GM06990 (cell line): ENCODE measurements at places on chromosomes 12 and 14.
A peak's percentile ranks its signal among the peaks of the same experiment; 100 is the strongest.

DNA sequence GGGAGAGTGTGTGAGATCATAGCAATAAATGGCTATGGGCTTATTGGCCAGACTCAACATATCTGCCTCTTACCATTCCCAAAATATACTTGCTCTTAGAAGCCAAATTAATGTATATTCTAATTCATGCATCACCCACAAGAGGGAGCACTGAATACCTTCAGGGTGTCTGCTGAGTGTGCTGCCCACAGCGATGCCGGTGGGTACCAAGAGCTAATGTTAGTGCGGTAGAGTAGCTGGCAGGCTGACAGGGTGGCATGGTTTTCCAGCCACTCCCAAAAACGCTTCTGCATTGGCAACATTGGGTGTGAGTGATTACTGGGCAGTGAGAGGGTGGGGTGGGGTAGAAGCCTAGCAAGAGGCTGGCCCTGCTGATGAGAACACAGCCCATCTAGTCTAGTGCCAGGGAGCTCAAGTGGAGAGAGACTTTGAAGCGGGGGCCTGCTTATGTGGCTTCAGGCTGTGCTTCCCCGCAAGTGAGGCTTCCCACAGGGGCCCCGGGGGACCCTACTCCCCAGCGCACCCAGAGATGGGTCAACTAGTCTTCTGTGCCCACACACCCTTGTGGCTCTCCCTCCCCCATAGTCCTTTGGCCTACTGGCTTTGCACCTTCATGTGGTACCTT is 9.2 kb upstream of the PLEKHD1 start:
- no peak for DNase-seq

GRCh38 chr14:91555531-91555930 is 45.4 kb upstream of the PPP4R3A start:
- DNase-seq = no peak

GRCh38 chr12:26032290-26032689 is 73.8 kb downstream of the RASSF8 start:
- DNase-seq = no peak

- no peak for DNase-seq
Measured at GRCh38 chr12:58206876-58207275, 265.5 kb downstream of the ATP23 start.

- DNase-seq = no peak
Measured at GRCh38 chr12:49792181-49792970, 35.8 kb downstream of the NCKAP5L start.

DNA sequence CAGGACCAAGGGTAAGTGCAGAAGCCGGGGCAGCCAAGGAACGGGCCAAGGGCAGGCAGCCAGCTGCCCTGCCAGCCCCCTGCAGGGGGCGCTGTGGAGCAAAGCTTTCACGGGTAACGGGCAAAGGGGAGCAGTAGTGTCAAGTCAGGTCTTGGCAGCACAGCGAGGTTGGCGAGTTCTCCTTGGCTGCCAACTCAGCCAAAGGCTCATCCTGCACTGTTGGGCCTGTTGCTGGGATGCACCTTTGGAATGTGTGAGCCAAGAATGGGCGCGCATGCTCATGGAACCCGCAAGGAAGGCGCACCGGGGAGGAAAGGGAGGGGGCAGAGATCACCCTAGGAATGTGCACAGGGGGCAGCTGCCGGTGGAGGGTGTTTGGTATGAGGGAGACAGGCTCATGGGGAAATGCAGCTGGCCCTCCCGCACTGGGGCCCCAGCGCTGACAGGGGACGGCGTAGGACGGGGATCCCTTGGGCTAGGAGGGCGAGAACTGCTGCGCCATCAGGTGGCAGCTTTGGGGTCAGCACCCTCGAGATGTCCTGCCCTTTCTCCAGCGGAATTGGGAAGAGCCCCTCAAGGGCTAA is 138.0 kb downstream of the ASCL4 start:
- DNase-seq = peak; percentile 71

- DNase-seq = peak; percentile 57
Measured at GRCh38 chr12:8493084-8493483, 20.2 kb upstream of the CLEC4D start.

GRCh38 chr14:69614592-69614991 is 3.2 kb downstream of the SUSD6 start:
- peak; percentile 72 for DNase-seq

DNA sequence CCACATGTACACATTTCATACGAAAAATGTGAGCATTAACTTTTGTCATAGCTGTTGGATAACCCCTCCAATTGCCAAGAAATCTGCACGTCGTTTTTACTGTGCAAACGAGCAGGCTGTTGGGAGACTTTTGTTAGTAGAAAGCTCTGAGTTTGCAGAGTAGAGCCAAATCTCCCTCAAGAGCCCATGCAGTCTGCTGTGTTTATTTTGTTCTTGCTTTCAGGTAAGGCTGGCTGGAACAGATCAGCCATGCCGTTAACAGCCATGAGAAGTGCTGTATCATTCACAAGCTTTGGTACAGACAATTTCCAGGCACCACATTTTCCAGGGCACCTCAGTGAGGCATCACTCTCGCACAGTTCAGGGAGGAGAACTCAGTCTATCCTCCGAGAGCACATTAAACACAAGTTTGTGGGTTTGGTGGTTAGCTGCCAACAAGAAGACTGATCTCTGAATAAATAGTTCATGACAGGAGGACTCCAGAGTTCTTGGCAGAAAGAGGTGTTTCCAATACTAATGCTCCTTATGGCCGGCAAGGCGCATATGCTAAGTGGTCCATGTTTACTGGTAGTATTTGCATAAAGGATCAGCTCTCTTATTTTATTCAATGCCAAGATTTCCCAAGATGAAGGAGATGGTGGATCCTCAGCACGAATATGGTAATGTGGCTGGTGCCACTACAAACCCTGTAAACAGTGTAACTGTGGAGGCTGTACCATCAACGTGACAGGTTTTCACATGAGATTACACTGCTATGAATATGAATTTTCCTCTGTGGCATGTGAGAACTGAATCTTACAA is 30.3 kb upstream of the PELI2 start:
- no peak for DNase-seq

DNA sequence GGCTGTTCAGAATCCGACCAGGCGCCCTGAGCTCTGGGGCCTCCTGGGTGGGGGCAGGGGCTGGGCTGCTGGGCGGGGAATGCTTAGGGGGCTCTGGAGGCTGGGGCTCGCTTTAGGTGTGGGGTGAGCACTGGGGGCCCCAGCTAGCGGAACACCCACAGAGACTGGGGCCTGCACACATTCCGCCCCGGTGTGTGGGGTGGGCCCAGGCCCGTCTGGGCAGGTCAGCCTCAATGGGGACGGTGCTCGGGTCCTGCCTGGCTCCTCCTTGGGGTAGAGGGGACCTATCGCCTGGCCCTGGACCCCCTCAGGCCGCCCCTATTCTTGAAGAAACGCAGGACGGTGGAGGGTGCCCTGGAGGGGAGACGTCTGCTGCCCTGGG is 364.8 kb downstream of the TMEM121 start:
- DNase-seq = no peak

GRCh38 chr12:89073659-89074058 is 278.6 kb downstream of the DUSP6 start:
- no peak for DNase-seq

- no peak for DNase-seq
Measured at GRCh38 chr14:24881116-24881893, 168.6 kb downstream of the STXBP6 start.

DNA sequence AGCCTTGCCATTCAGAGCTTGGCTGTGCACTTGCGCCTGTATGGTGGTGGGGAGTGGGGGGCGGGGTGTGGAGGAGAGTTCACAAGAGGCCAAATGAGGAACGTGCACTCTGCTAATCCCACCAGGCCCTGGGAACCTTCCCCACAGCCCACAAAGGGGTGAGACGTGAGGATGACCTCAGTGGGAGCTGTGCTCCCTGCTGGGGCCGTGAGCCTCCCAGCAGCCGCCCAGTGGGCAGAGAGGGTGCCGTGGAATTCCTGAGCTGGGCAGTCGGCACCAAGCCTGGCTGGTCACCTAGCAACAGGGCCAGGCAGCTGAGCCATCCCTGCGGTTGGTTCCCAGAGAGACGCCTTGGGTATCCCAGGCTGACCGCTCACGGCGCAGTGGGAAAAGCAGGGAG is 53.7 kb downstream of the CCNK start:
- DNase-seq = no peak

DNA sequence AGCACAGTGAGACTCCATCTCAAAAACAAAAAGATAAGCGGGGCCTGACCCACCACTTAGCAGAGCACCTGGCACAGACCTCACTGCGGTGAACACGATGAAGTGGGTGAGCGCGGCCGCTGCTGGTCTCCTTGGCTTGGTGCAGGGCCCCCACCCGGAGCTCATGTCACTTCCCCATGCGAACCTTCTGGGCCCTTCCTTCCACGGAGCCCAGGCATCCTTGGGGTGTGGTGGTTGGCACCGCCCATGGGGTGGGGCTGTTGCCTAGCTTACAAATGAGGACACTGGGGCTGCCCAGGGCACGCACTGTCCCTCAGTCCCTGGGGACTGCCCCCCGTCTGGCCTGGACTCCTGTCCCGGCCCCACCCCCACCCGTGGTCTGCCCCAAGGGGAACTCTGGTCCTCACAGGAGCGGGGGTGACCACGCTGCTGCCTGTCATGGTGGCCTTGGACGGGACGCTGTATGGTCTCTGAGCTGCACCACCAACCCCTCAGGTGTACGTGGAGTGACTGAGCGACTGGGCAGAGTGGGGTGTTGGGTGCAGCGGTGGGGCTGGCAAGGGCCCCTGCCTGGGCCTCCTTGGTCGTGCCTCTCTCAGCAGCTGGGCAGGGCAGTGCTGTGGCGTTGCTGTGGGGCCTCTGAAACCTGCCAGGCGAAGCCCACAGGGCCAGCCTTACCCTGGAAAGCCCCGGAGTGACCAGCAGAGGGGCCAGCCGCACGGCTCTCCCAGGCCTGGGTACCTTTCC is 15.3 kb downstream of the FBRSL1 start:
- DNase-seq = no peak

DNA sequence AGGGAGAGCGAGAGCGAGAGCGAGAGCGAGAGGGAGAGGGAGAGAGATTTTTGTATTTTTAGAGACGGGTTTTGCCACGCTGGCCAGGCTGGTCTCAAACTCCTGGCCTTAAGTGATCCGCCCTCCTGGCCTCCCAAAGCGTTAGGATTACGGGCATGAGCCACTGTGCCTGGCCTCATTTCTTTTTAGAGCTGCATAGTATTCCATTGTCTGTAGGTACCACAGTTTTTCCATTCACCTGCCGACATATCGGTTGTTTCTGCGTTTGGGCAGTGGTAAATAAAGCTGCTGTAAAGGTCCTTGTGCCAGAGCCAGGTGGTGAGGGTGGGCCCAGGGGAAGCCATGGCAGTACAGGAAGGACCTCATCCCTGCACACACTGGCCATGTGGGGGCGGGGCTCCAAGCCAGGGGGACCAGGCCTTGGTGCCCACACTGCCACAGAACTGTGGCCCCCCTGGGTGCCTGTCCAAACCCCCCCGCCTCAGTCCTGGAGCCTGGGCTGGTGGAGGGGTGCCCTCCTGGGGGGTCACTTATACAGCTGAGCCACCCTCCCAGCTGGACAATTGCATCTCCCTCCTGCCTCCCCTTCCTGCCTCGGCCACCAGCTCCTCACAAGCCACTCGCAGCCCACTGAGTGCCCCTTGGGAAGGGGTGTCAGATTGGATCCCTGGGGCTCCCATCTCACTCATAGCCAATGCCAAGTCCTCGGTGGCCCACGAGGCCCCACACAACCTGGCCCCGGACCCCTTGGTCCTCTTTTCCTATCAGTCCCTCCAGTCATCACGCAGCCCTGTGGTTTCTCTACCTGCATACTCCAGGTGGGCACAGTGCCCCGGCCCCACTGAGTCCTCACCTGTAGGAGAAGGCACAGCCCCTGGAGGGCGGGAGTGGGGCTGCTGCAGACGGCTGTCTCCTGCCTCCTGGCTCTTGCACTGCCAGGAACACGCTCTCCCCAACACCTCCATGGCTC is 1.7 kb upstream of the PUS1 start:
- DNase-seq = no peak

DNA sequence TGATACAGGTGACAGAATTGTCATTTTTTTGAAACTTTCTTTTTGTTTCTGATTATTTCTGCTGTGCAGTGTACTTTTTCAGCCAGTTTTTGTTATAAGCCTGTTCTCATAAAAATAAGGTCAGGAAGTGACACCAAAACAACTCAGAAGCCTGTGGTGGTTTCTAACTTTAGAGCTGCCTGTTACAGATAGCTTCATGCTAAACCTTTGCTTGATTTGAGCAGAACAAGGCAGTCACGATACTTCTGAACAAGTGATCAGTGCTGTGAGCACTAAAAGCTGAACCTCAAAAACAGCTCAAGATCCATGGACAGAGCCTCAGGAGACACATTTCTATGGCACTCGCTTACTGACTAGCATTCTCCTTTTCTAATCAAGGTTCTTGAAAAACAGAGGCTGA is 82.0 kb downstream of the PRKCH start:
- no peak for DNase-seq

DNA sequence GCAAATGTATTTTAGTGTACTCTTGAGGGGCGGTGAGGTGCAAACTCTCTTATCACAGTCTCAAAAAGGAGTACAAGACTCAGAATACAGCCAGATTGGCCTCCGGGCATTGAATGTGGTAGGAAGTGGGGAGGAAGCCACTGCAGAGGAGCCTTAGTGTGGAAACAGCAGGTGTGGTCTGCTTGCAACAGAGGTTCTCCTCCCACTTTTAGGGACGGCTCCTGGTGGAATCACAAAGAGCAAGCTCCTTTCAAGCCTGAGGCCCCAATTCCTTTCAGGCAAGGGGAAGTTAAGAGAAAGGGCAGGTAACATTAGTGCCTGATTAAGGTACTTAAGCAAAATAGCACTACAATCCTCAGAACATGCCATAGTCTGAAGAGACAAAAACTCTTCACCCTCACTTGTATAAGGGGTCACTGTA is 23.7 kb upstream of the SLC2A3 start:
- DNase-seq = peak; percentile 41

GRCh38 chr14:66824251-66824650 is 316.3 kb downstream of the GPHN start:
- DNase-seq = no peak

- DNase-seq = no peak
Measured at GRCh38 chr12:943051-943450, 6.4 kb downstream of the RAD52 start.

GRCh38 chr12:75655315-75655806 is 144.0 kb upstream of the KRR1 start:
- DNase-seq = peak; percentile 6

DNA sequence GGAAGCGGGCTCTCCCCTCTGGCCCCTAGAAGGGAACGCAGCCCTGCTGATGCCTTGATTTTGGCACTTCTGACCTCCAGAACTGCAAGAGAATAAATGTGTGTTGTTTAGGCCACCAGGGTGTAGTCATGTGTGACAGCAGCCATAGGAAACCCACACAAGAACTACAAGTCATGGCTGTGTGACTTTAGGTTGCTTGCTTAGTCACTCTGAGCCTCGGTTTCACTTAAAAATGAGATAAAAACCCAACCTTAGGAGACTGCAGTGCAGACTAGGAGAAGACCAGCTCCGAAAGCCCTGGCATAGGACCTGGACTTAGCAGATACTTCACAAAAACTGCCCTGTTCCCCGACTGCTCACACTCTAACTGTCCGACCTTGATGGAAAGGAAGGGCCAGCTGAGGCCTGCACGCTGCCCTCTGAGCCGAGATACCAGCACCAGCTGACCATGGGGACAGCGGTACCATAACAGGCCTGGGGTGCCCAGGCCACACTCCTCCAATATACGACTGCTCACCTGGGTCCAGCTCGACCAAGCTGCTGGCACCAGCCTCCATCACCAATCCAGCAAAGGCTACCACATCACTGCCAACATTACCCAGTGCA is 53.5 kb downstream of the CCDC85C start:
- no peak for DNase-seq

- no peak for DNase-seq
Measured at GRCh38 chr12:132812631-132813305, 15.9 kb downstream of the GOLGA3 start.

GRCh38 chr12:64029013-64029857 is 184.7 kb downstream of the SRGAP1 start:
- no peak for DNase-seq

GRCh38 chr14:52325630-52326029 is 11.5 kb downstream of the PTGER2 start:
- DNase-seq = no peak
